Lower lobe of right lung (tissue), 2 donors: ENCODE measurements at places on chromosomes 6 and 20. TPM values are rescaled to one million over a fixed set of nuclear protein-coding genes. Genes with fewer than 3 reads are reported as not detected.

PPP1R16B gene
- total RNA-seq: 13.0 TPM

RAMACL gene
- total RNA-seq: 6.6 TPM

SIRPD gene
- total RNA-seq: 1.5 TPM

KCNK16 gene
- total RNA-seq: not detected

PRR18 gene
- 0.59 TPM for total RNA-seq
